ENCODE measurements at places on chromosomes 7 and 10.
A peak's percentile ranks its signal among the peaks of the same experiment; 100 is the strongest.

DNA sequence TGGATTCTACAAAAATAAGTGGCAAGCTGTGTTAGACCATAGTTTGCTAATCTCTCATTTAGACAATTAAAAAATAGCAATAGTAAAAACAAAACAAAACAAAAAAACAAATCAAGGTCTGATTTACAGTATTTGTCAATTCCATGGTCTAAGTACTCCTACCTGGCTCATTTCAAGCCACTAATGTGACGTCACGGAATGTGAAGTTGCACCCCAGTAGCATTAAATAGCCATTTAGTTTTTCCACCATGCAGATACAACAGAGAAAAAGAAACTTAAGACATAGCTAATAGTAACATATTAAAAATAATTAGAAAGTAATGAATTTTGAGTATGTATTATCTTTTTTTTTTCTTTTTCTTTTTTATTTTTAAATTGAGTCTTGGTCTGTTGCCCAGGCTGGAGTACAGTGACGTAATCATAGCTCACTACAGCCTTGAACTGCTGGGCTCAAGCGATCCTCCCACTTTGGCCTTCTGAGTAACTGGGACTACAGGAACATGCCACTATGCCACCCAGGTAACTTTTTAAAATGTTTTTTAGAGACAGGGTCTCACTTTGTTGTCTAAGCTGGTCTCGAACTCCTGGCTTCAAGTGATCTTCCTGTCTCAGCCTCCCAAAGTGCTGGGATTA is 101.2 kb downstream of the MKX start:
- no peak for DNase-seq

- DNase-seq, result no peak
These were observed 5.9 kb upstream of the OR2A25 start for GRCh38 chr7:144063710-144064109.

GRCh38 chr7:78852951-78853350 is 600.5 kb downstream of the MAGI2 start:
- peak; percentile 17 for DNase-seq

DNA sequence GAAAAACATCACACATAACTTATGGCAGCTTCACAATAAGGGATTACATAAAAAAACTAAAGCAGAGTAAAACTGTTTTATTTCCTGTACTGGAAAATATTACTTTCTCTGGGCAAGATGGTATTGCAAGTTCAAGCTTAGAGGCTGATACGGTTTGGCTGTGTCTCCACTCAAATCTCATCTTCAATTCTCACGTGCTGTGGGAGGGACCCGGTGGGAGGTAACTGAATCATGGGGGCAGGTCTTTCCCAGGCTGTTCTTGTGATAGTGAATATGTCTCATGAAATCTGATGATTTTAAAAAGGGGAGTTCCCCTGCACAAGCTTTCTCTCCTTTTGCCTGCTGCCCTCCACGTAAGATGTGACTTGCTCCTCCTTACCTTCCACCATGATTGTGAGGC is 5.1 kb upstream of the LRRC27 start:
- no peak for DNase-seq

- DNase-seq, result no peak
These were observed 36.9 kb downstream of the WASL start for GRCh38 chr7:123711832-123712293.

DNA sequence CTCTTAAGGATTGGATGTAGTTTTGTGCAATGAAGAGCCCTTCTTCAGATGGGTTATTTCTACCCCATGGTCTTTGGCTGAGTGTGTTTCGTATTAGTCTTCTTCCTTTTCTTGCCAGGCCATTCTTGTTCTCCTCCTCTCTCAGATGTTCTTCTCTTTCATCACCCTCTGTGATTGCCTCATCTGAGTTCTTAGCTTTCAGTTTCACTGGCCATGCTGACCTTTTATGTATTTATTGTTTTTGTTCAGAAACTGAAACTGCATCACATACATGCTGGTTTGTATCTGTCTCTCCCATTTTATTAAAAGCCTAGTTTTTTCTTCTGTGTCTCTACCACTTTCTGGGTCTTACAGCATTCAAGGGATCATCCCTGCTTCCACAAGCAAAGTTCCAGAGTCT is 21.7 kb upstream of the PCGF5 start:
- peak; percentile 76 for DNase-seq

DNA sequence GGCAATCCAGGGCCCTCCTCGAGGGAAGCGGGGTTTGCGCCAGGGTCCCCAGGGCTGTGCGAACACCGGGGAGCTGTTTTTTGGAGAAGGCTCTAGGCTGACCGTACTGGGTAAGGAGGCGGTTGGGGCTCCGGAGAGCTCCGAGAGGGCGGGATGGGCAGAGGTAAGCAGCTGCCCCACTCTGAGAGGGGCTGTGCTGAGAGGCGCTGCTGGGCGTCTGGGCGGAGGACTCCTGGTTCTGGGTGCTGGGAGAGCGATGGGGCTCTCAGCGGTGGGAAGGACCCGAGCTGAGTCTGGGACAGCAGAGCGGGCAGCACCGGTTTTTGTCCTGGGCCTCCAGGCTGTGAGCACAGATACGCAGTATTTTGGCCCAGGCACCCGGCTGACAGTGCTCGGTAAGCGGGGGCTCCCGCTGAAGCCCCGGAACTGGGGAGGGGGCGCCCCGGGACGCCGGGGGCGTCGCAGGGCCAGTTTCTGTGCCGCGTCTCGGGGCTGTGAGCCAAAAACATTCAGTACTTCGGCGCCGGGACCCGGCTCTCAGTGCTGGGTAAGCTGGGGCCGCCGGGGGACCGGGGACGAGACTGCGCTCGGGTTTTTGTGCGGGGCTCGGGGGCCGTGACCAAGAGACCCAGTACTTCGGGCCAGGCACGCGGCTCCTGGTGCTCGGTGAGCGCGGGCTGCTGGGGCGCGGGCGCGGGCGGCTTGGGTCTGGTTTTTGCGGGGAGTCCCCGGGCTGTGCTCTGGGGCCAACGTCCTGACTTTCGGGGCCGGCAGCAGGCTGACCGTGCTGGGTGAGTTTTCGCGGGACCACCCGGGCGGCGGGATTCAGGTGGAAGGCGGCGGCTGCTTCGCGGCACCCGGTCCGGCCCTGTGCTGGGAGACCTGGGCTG is 26.0 kb downstream of the PRSS2 start:
- no peak for DNase-seq

DNA sequence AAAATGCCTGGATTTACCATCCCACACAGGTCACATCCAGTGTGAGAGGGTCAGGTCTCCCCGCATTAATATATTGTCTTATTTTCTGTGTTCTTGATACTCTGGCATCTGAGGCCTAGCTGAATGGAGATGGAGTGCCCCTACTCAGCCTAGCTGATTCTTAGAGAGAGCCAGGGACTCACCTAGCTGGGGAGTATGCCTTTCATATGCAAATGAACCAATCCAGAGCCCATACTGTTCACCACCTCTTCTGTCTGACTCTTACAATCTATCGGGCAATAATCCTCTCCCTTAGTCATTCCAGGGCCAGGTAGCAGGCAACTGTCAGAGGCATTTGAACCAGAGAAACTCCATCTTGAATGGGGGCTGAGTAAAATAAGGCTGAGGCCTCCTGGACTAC is 46.3 kb downstream of the LBX1 start:
- DNase-seq, result no peak

- DNase-seq, result no peak
These were observed 4.9 kb downstream of the PKD2L1 start for GRCh38 chr10:100325158-100325557.

- DNase-seq, result no peak
These were observed 3.8 kb downstream of the UPK3B start for GRCh38 chr7:76513817-76514799.

DNA sequence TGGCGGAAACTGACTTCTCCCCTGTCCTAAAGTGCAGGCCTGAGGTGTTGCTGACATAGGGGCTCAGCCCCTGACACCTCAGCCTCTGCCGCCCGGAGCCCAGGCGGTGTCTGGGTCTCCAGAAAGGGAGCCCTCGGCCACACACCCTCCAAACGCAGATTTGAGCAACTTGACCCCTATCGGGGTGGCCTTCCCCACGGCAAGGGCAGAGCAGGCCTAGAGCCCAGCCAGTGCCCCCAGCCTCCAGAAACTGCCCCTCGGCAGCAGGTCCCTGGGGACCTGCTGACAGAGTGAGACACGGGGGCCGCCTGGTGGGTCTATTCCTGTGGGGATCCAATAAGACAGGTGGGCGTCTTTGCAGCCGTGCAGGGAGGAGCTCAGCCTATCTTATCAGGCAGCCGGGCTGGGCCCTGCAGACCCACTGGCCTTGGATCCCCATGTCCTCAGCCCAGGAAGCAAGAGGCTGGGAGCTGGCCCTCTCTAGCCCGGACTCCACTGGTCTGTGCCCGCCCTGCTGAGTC is 11.0 kb downstream of the TMEM184A start:
- no peak for DNase-seq

GRCh38 chr10:30431435-30431911 is 2.5 kb upstream of the MAP3K8 start:
- DNase-seq, result no peak

- DNase-seq, result no peak
These were observed 7.6 kb upstream of the HOXA13 start for GRCh38 chr7:27207348-27207985.

GRCh38 chr7:18444826-18445225 is 50.7 kb upstream of the HDAC9 start:
- DNase-seq, result no peak

GRCh38 chr10:113319479-113319878 is 233.4 kb upstream of the HABP2 start:
- no peak for DNase-seq

- DNase-seq, result no peak
These were observed 1.8 kb downstream of the MUC3A start for GRCh38 chr7:100951172-100951571.

- no peak for DNase-seq
These were observed 26.0 kb downstream of the PPP1R3A start for GRCh38 chr7:113892818-113893217.

GRCh38 chr10:84563355-84563754 is 235.0 kb downstream of the CCSER2 start:
- DNase-seq, result no peak

DNA sequence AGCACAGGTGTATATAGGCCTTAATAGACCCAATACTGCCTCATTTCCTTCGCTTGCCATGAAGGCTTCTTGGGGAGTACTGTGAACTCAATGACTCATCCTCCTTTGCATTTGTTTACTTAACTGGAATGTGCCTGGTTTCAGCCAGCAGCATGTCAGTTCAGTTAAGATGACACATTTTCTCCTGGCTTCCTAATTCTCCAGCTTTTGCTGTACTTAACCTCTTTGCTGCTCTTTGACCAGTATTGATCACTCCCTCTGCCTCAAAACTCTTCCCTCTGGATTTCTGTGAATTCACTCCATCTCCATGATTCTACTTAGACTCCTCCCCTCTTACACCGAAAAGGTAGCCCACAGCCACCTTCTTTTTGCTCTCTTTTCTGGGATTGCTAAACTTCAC is 135.7 kb downstream of the MAGI2 start:
- DNase-seq, result peak; percentile 84

Measured in fibroblast of skin of abdomen (primary cell).